Activated CD4-positive, alpha-beta T cell treated with anti-CD3 and anti-CD28 coated beads, Interleukin-2, amount 10 ng/mL, durations not matched to agents 7 days and 5 days (primary cell): ENCODE measurements at places on chromosomes 7 and 10. TPM values are rescaled to one million over a fixed set of nuclear protein-coding genes. Genes with fewer than 3 reads are reported as not detected.

AGBL3 gene
- total RNA-seq = 1.9 TPM

PDLIM1 gene
- total RNA-seq = 19.6 TPM

DNA sequence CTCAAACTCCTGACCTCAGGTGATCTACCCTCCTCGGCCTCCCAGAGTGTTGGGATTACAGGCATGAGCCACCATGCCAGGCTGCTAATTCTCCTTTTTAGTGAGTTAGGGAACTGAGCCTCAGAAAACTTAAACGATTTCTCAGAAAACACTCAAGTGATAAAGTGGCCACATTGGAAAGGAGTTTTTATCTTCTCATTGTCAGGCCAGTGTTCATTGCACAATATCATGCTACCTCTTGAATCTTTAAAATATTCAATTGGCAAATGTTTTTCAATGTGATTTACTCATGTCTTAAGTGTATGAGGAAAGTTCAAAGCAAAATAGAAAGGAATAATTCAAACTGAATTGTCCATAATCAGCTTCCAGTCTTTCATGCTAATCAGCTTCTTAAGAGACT lies 80.7 kb downstream of the ITGB8 start:
- no peak overlapping the region for H3K4me3 ChIP-seq
- H3K27ac ChIP-seq = no peak overlapping the region
- H3K4me1 ChIP-seq = no peaks in the 10 kb centered on the region
- DNase-seq = no peak
- no peaks in the 10 kb centered on the region for H3K36me3 ChIP-seq

- H3K27me3 ChIP-seq = peaks cover 2% of the 10 kb centered on the region
- H3K4me3 ChIP-seq = no peak overlapping the region
- no peaks in the 10 kb centered on the region for H3K4me1 ChIP-seq
- H3K27ac ChIP-seq = no peak overlapping the region
- DNase-seq = no peak
Measured at GRCh38 chr7:137696988-137697387, 149.8 kb downstream of the DGKI start.

DNA sequence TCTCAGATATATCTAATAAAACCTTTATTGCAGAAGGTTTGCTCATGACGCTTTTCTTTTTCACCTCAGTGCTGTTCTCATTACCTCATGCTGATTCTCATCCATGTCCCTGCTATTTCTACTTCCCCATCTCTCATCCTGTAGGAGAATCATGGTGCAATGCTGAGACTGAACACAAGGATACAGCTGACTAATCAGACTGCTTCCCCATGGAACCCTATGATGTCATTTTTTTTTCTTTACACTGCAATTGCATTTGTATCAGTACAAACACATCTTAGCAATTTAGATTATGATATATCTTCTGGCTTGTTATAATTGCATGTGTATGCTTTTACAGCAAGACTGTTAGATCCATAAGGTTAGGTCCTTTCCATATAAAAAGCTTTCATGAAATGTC lies 93.7 kb downstream of the SEMA3A start:
- no peaks in the 10 kb centered on the region for H3K27me3 ChIP-seq
- no peak for DNase-seq
- H3K36me3 ChIP-seq = no peaks in the 10 kb centered on the region
- no peak overlapping the region for H3K27ac ChIP-seq

DNA sequence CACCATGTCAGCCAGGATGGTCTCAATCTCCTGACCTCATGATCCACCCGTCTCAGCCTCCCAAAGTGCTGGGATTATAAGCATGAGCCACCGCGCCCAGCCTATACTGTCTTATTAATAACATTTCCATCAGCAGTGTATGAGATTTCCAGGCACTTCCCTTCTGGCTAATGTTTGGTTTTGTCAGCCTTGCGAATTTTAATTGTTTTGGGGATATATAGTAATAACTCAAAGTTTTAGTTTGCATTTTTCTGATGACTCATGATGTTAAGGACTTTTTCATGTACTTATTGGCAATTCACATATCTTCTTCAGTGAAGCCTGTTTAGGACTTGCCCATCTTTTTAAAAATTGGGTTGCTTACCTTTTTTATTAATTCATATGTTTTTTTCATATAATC lies 76.0 kb downstream of the TMEM270 start:
- H3K36me3 ChIP-seq = no peaks in the 10 kb centered on the region
- no peak overlapping the region for H3K4me3 ChIP-seq
- no peaks in the 10 kb centered on the region for H3K4me1 ChIP-seq
- H3K27ac ChIP-seq = no peak overlapping the region

- H3K4me3 ChIP-seq = no peak overlapping the region
- H3K36me3 ChIP-seq = no peaks in the 10 kb centered on the region
- H3K27ac ChIP-seq = no peak overlapping the region
- no peaks in the 10 kb centered on the region for H3K27me3 ChIP-seq
- H3K4me1 ChIP-seq = no peaks in the 10 kb centered on the region
- no peak for DNase-seq
Measured at GRCh38 chr10:108244443-108245228, 1080.1 kb upstream of the SORCS1 start.

- H3K27me3 ChIP-seq = no peaks in the 10 kb centered on the region
- no peak overlapping the region for H3K27ac ChIP-seq
- H3K4me1 ChIP-seq = peaks cover 6% of the 10 kb centered on the region
- no peak for DNase-seq
- H3K4me3 ChIP-seq = no peak overlapping the region
Measured at GRCh38 chr7:30459591-30460245, 18.9 kb downstream of the NOD1 start.

- no peak overlapping the region for H3K4me3 ChIP-seq
- H3K4me1 ChIP-seq = no peaks in the 10 kb centered on the region
- no peaks in the 10 kb centered on the region for H3K27me3 ChIP-seq
- DNase-seq = no peak
- no peaks in the 10 kb centered on the region for H3K36me3 ChIP-seq
Measured at GRCh38 chr10:125002047-125002422, 60.1 kb downstream of the ZRANB1 start.

- no peak overlapping the region for H3K4me3 ChIP-seq
- H3K27me3 ChIP-seq = peaks cover 1% of the 10 kb centered on the region
- no peak overlapping the region for H3K27ac ChIP-seq
- H3K36me3 ChIP-seq = peaks cover 2% of the 10 kb centered on the region
- DNase-seq = no peak
Measured at GRCh38 chr7:131143869-131144268, 183.8 kb upstream of the MKLN1 start.

DNA sequence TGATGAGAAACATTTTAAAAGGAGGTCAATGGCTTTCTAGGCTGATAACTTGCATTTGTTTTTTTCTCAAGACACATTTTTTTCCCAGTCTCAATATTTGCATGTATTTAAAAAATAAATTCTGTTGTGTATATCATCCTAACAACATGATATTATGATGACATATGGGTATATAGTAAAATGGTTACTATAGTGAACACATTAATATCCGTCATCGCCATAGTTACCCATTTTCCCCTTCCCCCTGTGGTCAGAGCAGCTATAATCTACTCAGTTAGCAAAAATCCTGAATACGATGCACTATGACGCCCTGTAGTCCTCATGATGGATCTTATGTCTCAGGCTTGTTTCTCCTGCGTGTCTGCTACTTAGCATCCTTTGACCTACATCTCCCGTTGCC lies 60.9 kb upstream of the ZPBP start:
- no peaks in the 10 kb centered on the region for H3K27me3 ChIP-seq
- no peak overlapping the region for H3K4me3 ChIP-seq
- H3K36me3 ChIP-seq = no peaks in the 10 kb centered on the region
- no peak for DNase-seq

- no peak overlapping the region for H3K27ac ChIP-seq
- H3K27me3 ChIP-seq = no peaks in the 10 kb centered on the region
- DNase-seq = no peak
Measured at GRCh38 chr10:108696792-108697477, 1226.4 kb downstream of the XPNPEP1 start.
